CD4-positive, CD25-positive, alpha-beta regulatory T cell (primary cell): ENCODE measurements at places on chromosomes 5 and 9. TPM values are rescaled to one million over a fixed set of nuclear protein-coding genes. Genes with fewer than 3 reads are reported as not detected.

The C1QTNF2 gene
- not detected for polyA plus RNA-seq

The ABLIM3 gene
- polyA plus RNA-seq = 0.29 TPM

The GAS1 gene
- 0.20 TPM for polyA plus RNA-seq

The SUSD3 gene
- 187 TPM for polyA plus RNA-seq

GRCh38 chr5:37737326-37738056 is 102.3 kb downstream of the GDNF start:
- no peak for DNase-seq

DNA sequence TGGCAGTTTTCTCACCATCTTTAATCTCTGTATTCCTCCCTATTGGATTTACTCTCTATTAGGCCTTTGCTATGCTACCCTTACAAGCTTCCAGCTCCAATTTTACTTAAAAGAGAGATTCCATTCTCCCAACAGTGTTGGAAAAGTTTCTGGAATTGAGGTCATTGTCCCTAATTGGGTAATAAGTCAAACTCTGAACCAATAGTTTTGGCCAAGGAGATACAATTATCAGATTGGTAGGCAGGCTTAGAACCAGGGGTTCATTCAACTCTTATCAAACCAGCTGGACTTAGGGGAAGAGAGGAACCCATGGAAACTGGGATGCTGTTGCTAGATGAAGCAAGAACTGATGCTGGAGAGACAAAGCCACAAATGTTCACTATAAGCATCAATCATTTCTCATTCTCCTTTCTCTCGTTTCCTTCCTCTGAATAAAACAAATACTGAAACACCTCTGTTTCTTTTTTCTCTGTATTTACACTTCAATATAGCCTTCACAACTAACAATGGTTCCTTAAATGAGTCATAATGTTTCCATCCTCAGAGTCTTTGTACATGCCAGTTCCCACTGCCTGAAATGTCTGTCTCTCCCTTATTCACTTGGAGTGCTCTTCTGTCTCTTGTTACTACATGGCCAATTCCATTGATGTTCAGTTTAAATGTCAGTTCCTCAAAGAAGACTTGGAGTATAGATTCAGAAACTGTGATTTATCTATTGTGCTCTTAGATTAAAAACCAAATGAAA is 587.3 kb downstream of the GABRG2 start:
- DNase-seq = no peak

DNA sequence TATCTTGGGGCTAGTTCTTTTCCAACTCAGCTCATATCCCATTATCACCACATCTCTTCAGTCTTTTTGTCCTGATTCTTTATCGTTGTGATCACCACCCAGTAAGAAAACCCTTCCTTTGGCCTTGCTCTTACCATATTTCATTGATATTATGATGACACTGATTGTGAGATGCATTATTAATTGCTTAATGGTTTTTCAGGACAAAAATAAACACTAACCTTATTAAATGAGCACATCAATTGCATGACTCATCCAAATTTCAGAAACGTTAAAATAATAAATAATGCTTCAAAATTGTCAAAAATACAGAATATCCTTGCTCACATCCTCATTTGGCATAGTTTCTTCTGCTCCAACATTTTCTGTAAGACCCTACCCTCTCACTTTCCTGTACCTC is 270.7 kb downstream of the PDE4D start:
- DNase-seq = no peak

- no peak for DNase-seq
Measured at GRCh38 chr5:134533115-134533815, 7.8 kb downstream of the JADE2 start.

- no peak for DNase-seq
Measured at GRCh38 chr9:79584655-79584982, 12.9 kb downstream of the TLE4 start.

DNA sequence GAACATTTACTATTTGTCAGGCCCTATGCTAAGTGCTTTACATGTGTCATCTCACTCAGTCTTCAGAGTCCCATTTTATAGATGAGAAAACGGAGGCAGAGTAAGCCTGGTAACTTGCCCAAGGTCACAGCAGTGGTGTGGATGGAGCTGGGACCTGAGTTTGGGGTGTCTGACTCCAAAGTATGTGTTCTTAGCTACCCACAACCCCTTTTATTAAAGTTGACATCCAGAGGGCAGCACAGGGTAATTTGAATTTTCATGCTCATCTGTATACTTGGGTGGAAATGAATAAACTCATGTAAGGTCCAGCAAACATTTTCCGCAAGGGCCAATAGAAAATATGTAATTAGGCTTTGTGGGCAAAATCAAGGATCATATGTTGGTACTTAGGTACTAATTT is 93.4 kb upstream of the SLC25A48 start:
- DNase-seq = no peak

DNA sequence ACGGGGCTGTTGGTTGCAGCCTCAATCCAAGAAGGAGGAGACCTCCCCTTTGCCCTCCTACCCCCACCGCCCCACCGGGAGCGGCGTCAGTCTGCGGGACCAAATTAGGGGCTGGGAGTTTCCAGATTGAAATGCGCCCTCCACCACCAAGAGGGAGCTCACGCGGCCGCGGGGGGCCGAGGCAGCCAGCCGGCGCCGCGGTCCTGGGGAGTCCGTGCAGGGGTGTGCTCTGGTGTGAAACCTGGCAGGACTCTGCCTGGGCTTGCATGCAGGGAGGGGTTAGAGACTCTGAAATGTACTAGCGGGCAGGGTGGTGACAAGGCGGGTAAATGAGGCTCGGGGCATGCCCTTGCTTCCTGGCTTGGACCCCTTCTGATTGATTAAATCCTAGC is 989 bp upstream of the FBN2 start:
- DNase-seq = no peak

GRCh38 chr5:157558681-157559080 is 16.9 kb downstream of the ADAM19 start:
- DNase-seq = no peak

DNA sequence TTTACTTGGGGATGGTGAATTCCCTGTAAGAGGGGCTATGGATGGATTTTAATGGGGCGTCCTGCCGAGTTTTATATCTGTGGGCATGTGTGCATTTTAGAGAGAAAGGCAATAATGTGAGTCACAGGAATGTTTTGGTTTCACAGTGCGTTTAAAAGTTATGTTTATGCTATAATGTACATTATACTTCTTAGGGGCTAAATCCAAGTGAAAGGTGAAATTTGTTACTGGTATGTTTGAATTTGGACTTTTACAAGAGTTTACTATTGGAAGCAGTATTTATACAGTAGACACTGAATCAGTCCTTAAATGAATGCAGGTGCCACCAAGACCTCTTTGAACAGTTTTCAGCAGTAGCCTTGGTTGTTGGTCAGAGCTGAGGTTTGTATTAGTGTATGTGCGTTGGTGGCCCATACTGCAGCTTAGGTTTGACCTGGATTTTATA is 5.6 kb downstream of the JMY start:
- DNase-seq = no peak

- DNase-seq = no peak
Measured at GRCh38 chr9:71721855-71722254, 46.5 kb downstream of the CEMIP2 start.
